ENCODE measurements at places on chromosomes 11 and 22.
A peak's percentile ranks its signal among the peaks of the same experiment; 100 is the strongest.

DNA sequence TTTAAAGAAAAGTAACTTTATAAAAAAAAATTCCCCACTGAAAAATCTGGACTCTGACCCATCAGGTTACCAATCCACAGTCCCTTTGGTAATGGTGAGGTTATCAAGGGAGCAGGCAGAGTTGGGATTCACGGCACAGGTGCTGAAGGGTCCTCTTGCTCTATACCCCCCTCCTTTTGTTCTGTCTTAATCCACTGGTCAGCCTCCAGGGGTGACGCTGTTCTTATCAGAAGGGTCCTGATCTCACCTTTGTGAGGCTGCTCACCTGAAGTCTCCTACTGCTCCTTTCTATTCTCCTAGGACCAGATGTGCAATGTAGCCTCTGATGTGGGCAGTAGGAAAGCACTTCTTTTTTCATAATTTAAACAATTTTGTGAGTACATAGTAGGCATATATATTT is 80.6 kb upstream of the E2F8 start:
- no peak for DNase-seq

DNA sequence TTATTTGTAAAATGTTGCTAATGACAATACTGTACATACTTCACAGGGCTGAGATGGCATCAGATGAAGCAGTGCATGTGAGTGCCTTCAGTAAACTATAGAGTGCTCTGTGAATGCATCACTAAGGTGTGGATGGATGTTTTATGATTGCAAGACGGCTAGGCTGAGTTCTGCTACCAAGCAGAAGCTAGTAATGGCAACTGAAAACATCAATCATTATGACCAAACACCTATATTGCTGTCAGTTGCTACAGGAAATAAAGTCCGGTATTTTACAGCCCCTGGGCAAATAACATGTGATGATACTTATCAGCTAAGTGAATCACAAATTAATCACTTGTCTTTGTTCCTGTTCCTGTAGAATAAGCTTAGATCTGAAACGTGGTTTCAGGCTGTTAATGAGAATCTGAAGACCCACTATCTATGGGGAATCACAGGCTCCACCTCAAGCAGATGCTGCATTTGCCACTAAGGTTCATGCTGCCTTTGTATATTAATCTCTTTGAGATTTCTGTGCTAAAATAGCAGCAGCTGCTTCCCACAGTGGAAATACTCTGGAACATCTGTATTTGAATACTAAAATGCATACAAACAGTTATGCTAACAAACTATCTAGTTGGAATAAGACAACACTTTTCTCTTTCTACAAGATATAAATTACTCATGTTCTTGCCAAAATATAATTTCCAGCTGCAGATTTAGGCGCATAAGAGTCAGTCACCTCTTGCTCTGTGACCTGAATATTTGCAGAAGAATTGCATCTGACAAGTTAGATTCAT is 254.0 kb upstream of the PITPNB start:
- DNase-seq, result peak; percentile 38

GRCh38 chr22:46209262-46209661 is 40.8 kb downstream of the CDPF1 start:
- DNase-seq, result no peak

- DNase-seq, result peak; percentile 92
These were observed 14.6 kb upstream of the TEF start for GRCh38 chr22:41367039-41367679.

DNA sequence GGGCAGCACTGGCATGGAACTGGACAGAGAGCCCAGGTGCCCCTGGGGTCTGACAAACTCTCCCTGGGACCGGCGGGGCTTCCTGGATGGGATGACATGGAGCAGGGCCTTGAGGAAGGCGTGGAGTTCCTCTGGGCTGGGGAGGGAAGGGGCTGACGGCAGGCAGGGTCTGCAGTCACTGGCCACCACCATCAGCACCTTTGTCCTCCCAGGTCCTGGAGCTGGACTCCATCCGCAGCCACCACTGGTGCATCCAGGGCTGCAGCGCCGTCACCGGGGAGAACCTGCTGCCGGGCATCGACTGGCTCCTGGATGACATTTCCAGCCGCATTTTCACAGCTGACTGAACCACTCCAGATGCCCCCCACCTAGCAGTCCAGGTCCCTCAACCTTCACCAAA is 5.7 kb upstream of the SNX15 start:
- DNase-seq, result no peak

DNA sequence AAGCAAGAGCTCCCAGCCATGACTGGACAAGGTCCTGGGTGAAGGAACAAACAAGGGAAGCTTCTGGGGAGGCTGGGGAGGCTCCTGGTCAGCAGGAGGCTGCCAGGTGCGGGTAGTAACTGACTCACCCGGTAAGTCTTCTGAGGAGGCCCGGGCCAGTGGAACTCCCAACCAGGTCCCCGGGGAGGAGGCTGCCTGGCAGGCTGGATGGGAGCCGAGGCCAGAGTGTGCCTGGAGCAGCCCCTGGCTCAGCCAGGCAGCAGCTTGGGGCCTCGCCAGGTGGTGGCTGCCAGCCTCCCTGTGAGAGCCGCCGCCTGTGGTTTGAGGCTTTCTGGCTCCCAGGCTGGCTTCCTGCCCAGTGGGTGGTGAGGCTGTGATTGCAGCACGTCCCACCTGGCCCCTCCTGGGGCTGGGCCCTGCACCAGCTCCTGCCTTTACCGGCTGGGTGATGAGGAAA is 46.2 kb downstream of the IGF2 start:
- DNase-seq, result peak; percentile 36

GRCh38 chr11:95884376-95884775 is 39.5 kb downstream of the MTMR2 start:
- DNase-seq, result peak; percentile 66

GRCh38 chr11:60477035-60477445 is 15.5 kb upstream of the MS4A12 start:
- DNase-seq, result no peak

- peak; percentile 95 for DNase-seq
These were observed 229.2 kb downstream of the ADAMTS15 start for GRCh38 chr11:130677486-130678153.

DNA sequence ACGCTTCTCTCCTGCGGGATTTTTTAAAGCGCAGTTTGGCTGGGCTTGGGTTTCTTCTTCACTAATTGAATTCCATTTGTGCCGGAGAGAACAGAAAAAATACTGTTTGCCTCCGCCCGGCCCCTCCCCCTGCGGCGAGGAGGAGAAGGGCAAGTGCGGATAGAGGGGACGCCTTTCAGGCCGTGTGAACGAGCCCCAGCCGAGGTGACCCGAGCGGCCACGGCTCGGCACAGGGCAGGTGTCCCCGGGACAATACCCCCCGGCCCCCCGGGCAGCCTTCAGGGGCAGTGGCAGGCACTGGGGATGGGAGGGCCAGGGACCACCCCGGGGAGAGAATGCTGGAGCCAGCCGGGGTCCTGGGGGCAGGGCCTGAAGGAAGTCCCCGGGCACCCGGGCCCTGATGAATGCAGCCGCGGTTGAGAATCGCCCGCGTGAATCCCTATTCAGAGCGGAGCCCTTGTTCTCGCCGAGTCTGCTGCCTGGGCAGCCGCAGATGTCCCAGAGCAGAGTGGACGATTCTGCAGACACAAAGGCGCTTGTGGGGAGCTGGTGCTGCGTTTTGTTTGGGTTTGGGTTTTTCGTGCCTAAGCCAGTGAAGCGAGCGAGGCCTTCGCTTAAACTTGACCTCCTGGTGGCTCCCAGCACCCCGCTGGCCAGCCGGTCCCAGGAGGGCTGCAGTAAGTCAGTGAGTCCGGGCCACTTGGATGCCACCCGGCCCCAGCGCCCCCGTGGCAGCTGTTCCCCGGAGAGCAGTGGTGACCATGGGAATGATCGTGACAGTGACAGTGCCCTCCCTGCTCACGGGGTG is 96.0 kb downstream of the WNT7B start:
- no peak for DNase-seq

GRCh38 chr22:19917389-19918138 is 24.0 kb upstream of the COMT start:
- no peak for DNase-seq

GRCh38 chr22:32850591-32851517 is 49.3 kb downstream of the TIMP3 start:
- no peak for DNase-seq

GRCh38 chr11:71251151-71251721 is 1.1 kb downstream of the SHANK2 start:
- DNase-seq, result no peak

DNA sequence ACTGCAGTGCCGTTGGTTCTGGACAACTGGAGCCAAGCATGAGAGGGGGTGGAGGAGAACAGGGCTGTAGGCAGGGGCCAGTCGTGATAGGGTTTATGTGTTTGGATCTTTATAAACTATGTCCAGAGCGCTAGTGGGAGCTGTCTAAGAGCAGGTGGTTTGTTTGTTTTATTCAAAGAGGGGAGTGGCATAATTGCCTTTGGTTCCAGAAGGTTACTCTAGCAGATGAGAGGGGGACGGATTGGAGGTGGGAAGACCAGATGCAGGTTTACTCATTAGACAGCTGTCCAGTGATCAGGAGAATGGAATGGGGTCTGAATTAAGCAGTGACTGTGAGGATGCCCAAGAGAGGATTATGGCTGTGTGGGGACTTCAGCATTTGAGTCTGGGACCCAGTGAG is 109.3 kb upstream of the TBCEL start:
- no peak for DNase-seq

DNA sequence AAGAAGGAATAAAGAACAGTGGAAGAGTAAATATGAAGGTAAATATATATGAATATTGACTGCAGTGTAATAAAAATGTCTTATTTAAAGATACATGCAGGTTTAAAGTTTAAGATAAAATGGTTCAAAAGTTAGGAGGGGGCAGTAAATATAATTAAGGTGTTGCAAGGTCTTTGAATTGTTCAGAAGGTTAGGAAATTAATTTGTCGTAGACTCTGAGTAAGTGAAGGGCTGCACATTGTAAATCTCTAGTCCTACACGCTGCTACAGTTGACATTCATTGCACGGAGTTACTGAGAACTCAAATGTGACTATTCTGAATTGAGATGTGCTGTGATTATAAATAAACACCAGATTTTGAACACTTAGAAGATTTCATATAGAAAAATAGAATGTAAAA is 69.8 kb upstream of the PRODH start:
- no peak for DNase-seq

- DNase-seq, result no peak
These were observed 37.1 kb downstream of the TST start for GRCh38 chr22:36982136-36982535.

GRCh38 chr22:22745225-22746060 is 101.0 kb downstream of the GGTLC2 start:
- DNase-seq, result peak; percentile 26

- no peak for DNase-seq
These were observed 2.2 kb downstream of the MLC1 start for GRCh38 chr22:50082961-50083461.

DNA sequence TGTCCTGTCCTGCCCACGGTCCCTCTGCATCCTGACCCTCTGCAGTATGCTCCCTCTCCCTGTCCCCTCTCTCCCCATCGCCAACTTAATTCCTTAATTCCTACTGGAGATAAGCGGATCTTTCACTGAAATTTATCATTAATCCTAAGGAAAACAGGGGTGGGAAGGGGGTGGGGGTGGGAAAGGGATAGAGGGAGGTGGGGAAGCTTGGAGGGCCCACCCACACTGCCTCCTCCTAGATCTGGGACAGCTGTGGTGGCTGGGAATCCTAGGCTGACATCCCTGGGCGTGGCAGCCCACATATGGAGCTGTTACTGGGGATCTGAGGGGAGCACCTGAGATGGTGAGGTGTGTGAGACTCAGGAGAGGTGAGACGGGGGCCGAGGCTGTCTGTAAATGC is 14.4 kb downstream of the NECTIN1 start:
- no peak for DNase-seq

- DNase-seq, result peak; percentile 47
These were observed 121.9 kb downstream of the ARHGAP42 start for GRCh38 chr11:100808904-100809491.

DNA sequence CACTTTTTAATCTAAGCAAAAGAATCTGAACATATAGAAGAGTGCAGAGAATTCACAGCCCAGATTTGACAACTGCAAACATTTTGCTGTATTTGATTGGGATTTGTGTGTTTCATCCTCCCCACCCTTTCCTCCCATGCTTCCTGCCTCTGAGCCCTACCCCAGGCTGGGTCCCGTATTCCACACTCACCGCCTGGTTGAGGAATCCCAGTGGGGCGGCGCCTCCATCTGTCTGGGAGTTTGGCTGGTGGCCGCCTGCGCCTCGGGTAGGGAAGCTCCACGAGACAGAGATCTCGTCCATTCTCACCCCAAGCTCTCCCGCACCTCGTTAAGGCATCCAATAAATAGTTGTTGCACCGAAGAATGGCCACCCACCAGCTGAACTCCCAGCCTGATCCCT is 105.9 kb upstream of the SLC22A12 start:
- DNase-seq, result no peak

DNA sequence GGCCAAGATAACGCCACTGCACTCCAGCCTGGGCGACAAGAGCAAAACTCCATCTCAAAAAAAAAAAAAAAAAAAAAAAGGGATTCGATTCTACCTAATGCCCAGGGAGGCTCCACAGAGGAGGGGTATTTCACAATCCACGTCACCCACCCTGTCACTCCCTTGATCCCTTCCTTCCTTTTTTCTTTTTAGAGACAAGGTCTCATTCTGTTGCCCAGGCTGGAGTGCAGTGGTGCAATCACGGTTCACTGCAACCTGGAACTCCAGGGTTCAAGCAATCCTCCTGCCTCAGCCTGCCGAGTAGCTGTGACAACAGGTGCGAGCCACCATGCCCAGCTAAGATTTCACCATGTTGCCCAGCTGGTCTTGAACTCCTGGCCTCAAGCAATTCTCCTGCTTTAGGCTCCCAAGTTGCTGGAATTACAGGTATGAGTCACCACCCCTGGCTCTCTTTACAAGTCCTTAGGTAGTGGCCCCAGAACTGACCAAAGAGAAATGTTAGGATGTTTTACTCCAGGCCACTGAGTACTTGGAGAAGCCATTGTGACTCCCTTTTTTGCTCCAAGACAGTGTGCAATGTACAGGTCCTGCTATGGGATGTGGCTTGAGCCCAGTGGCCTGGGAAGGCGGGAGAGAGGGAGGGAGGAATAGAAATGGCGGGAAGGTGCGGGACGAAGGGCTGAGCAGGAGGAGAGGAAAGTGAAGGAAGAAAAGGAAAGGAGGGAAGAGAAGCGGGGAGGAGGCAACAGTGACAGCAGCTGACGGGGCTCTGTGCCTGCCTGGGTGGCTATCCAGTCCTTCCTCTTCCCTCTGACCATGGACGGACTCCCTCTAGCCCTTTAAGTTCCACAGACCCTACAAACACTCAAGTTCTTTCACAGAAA is 11.8 kb upstream of the FXYD2 start:
- no peak for DNase-seq

- no peak for DNase-seq
These were observed 105.7 kb downstream of the MICAL2 start for GRCh38 chr11:12216041-12216451.
